ENCODE measurements at places on chromosomes 12 and 14.

- DNase-seq: no peak
Measured at GRCh38 chr14:85909581-85909980, 379.6 kb downstream of the FLRT2 start.

GRCh38 chr12:132379996-132380395, 50.6 kb upstream of the GALNT9 start:
- DNase-seq: no peak

DNA sequence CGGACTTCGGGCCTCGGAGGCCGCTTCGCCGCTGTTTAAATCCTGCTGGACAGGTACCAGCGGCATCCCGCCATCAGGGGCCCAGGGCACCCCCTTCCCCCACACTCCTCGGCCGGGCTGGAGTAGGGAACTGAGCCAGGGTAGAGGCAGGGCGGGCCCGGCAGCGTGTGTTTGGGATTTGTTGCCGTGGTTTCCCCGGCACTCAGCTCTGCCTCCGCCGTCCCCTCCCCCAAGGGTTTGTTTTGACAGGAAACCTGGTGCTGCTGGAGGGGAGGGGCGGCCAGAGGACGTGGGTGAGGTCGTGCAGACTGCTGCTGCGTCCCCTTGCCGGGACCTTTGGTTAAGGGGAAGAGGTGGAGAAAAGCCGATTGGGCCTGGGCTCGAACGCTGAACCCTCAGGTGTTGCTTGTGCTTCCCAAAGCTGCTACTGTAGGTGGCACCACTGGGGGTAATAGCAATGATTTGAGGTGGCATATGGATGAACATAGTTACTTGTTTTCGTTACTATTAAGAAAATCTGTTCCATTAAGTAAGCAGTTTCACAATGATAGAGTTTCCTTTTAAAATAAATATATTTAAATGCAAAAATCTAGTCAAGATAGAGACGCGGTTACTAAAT, 778 bp downstream of the TCP11L2 start:
- peak; percentile 75 for DNase-seq

DNA sequence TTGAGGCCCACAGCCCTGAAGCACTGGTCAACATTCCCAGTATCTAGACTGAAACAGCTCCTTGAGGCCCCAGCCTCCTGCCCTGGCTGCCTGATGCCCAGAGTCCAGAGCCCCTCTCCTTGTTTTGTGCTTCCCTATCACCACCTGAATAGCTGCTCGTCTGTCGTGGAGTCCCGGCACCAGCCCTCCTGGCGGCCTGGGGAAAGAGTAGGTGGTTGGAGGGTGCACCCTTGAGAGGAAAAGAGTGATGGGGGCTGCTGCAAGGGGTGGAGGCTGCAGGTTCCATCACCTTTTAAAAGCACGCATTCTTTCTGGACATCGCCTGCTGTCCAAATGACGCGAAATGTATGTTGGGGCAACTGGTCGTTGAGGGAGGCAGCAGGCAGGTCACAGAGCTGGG, 3.2 kb downstream of the RABGGTA start:
- no peak for DNase-seq

- DNase-seq: no peak
Measured at GRCh38 chr14:36647824-36648753, 13.6 kb upstream of the PAX9 start.

DNA sequence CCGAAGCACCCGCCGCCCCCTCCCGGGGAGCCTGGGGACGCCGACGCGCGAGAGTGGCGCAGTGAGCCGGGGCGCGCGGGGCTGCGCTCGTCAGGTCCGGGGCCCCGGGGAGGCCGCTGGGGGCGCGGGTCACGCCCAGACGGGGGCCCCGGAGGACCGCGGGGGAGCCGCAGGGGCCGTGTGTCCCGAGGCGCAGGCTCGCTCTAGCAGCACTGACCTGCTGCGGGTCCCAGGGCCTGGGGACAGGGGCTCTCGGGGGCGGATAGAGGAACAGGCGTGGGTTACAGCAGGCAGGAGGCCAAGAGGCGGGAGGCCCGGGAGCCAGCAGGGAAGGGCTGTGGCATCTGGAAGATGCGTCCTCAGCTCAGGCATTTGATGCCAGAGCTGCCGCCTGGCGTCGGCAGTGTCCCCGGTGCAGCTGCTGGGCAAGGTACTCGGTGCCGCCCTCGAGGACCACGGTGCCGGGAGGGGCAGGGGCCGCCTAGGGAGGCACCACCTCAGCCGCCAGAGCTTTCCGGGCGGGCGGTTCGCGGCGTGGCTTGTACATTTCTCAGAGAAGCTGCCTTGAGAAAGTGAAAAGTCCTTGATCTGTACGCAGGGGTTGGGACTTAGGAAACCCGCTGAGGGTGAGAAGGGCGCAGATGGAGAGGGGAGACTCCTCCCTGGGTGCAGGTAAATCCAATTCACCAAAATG, 1.2 kb downstream of the WNT5B start:
- DNase-seq: no peak

GRCh38 chr12:56339158-56339422, 406 bp downstream of the IL23A start:
- DNase-seq: no peak

DNA sequence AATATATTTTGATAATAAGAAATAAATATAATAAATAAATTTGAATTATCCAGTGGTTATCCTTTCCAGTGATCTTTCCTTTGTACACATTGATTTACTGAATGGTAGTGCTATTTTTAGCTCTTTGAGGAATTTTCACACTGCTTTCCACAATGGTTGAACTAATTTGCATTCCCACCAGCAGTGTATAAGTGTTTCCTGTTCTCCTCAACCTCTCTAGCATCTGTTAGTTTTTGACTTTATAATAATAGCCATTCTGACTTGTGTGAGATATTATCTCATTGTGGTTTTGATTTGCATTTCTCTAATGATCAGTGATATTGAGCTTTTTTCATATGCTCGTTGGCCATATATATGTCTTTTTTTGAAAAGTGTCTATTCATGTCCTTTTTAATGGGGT, 333.7 kb downstream of the RAD51B start:
- DNase-seq: no peak

- DNase-seq: no peak
Measured at GRCh38 chr12:65248656-65249633, 29.5 kb upstream of the MSRB3 start.

GRCh38 chr14:100102156-100102785, 37.0 kb downstream of the EVL start:
- DNase-seq: no peak

- DNase-seq: no peak
Measured at GRCh38 chr14:52227619-52228222, 39.8 kb upstream of the PTGDR start.

GRCh38 chr14:99033951-99034350, 238.0 kb downstream of the BCL11B start:
- DNase-seq: no peak

- DNase-seq: no peak
Measured at GRCh38 chr12:116299665-116300328, 22.3 kb upstream of the MED13L start.

DNA sequence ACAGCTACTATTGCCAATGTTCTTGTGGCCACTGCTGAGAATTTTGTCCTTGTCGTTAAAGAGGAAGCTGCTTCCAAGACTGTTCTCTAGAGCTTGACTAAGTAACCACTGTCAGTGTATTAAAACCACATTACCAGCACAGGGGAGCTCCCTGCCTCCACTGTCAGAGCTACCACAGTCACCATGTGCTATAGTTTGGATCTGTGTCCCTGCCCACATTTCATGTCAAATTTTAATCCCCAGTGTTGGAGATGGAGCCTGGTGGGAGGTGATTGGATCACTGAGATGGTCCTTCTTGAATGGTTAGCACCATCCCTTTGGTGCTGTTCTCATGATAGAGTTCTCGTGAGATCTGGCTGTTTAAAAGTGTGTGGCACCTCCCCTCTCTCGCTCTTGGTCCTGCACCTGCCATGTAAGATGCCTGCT, 23.2 kb upstream of the RAP1B start:
- DNase-seq: no peak

DNA sequence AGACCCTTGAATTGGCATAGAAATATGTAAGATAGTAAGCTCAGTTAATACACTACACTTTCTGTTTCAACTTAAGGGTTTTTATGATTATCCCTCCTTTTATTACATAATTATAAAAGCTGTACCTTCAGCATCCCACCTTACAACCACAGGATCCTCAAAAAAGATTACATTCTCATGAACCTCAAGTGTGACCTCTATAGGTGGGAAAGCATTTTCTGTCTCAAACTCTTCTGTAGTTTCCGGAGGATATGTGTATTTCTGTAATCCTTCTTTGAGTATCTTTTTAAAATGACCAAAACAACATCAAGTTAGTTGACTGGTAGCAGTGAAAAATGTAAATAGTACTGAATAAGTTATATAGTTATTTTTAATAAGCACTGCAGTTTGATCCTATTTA, 75.9 kb downstream of the DNAI7 start:
- DNase-seq: no peak

- no peak for DNase-seq
Measured at GRCh38 chr12:20390846-20391245, 22.5 kb downstream of the PDE3A start.

DNA sequence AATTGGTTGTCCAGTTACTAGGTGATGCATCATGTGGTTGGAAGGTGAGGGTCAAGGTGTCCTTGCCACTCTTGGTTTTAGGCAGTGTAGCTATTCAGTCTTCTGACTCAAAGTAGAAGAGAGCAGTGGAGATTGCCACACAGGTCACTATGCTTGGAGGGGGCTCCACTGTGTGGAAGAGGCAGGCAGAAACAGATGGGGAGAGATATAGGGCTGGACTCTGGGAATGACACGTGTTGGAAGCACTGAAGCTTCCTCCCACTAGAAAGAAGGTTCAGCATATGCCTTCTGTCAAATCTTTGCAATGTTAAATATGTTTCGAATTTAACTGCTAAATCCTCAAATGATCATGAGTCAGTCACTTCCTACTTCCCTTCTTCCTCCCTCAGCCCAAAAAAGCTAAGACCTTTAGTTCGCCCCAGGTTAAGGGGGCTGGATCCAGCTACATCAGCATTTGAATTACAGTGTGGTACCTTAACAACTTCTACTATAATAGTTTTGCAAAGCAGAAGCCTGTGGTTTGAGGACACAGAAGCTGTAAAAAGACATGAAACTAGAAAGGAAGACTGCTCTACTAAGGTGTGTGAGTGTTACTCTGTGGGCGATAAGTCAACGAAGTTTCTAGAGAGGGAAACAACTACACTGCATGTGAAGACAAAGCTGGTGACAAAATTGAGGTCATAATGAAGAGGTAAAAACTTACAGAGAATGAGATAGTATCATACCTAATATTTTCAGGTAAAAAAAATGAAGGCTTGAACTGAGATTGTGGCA, 228.0 kb downstream of the NELL2 start:
- no peak for DNase-seq

GRCh38 chr14:103380719-103381377, 4.4 kb upstream of the MARK3 start:
- DNase-seq: no peak

GRCh38 chr12:121391619-121392324, 8.1 kb upstream of the RNF34 start:
- no peak for DNase-seq

DNA sequence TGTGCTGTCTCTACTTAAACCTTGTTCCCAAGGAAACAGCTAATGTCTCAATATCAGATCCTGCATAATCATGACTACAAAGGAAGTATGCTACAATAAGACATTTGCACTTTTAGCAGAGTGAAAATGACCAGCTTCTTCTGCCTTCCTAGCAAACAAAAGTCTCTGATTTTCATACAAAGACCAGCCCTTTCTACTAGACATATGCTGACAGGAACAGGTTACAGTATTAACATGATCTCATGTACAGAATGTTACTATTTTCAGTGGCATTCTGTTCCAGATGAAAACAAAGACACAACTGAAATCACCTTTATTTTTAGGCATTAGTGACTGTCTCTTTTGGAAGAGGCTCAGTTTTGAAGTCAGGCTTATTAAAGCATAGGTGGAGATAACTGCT, 228.6 kb downstream of the MED13L start:
- DNase-seq: no peak

- DNase-seq: no peak
Measured at GRCh38 chr12:6608592-6609281, 1.6 kb upstream of the CHD4 start.

DNA sequence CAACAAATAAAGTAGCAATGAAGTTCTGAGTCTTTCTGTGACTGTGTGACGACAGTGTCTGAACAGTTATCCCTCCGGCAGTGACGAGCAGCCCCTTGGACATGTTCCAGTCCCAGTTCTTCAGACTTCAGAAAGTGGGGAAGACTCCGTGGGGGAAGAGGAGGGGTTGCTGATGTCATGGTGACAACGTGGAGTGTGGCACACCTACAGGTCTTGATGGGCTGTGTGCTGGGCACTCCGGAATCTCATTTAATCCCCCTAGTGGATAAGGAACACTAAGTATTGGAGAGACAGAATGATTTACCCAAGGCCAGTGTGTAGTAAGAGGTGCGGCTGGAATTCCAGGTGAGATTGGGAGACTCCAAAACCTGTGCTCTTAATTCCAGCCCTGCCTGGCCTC, 280.2 kb downstream of the CACNA1C start:
- DNase-seq: no peak

DNA sequence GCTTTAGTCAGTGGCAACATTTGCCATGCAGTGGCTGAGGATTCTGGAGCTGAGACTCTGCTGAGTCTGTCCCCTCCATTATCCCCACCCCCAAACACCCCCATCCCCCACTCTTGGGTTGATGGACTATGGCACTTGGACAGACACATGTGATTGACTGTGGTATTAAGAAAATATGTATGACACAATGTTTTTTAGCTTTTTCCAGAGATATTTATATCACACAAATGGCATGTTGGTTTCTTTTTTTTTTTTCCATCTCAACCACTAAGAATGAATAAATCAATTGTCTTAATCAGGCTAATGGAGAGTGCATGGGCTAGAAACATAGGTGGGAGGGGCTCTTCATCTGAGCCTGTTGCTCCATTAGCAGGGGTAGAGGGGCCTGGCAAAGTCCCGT, 30.7 kb upstream of the MAP1LC3B2 start:
- no peak for DNase-seq

DNA sequence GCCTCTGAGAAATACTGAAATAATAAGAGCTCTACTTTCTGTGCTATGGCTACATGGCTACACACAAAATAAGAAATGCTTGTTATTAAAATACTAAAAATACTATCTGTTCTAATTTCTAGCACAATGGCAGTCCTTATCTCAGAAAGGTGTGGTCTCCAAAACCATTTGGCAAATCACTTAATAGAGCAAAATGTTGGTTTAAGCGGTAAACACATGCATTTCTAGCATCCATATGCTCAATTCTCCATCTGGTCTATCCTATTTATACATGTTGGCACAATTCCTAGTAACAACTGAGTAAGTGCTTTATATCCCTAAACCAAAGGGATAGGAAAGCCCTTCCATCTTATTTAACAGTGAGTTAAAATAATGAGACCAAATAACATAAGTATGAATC, 107.0 kb downstream of the PAPLN start:
- no peak for DNase-seq

DNA sequence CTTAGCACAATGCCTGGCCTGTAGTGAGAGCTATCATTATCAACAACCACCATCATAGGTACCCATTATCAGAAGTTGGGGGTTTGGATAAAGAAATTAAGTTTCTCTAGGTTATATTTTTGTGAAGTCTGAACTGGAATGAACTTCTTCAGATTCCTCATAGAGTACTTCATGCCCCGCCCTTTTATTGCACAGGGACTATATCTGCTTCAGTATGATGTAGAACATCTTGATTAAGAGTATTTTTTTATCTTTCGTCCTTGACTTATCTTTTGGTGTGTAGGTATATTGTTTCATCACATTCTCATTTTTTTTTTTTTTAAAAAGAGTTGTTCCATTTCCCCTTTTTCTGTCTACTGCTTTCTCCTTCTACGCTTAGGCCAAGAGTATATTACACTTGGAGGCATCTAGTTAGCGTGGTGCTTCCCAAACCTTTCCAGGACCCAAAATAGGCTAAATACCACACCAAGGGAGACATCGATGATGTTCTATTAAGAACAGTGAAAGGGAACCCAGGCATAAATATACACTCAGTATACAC, 467.5 kb downstream of the ZFP36L1 start:
- DNase-seq: no peak

Data from activated CD8-positive, alpha-beta memory T cell treated with anti-CD3 and anti-CD28 coated beads for 1 hour (primary cell).